NCI-H774 (cell line): ENCODE measurements at places on chromosomes 6 and 20.

GRCh38 chr20:50308513-50309279 lies 118.1 kb downstream of the CEBPB start:
- no peak for DNase-seq

DNA sequence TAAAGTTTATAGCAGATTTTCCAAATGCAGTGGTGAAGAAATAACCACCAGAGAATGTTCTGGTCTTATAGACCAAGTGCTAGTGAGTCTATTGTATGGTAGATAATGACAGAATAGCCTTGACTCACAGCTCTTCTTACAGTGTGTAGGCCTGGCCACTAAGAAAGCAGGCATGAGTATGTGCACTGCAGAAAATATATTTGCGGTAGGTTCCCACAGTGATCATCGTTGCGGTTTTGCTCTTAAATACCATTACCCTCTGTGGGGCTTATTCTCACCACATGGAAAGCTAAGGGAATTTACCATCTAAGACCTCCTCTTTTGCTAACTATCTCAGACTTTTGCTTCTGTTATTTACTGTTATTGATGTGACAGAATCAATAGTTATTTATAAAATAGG lies 212.3 kb upstream of the SYNDIG1 start:
- no peak for DNase-seq

DNA sequence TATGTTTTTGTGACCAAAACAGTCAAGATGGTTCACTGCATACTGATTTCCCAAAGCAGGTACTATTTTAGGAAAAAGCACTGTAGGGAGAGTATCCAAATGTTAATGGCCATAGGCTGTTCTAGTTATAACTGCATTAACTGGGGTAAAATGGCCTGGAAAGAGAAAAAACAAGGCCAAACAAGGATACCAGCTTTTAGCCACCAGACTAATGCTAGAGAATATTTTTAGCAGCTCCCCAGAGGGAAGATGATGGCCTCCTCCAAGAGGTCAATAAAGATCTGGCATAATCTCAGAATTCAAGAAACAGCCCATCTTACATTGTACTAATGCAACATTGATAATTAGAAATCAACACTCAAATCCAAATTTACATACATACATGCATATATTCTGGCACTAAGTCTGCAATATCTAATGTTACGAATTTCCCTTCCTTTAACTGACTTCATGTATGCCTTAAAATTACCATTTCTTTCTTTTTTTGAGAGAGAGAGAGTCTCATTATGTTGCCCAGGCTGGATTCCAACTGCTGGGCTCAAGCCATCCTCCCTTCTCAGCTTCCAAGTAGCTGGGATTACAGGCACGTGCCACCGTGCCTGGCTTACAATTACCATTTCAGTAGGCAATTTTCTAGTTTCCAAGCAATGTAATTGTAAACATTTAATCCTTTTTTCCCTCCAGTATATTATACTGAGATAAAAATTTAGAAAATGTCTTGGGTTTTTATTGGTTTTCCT lies 9.3 kb downstream of the COX7A2 start:
- no peak for DNase-seq

DNA sequence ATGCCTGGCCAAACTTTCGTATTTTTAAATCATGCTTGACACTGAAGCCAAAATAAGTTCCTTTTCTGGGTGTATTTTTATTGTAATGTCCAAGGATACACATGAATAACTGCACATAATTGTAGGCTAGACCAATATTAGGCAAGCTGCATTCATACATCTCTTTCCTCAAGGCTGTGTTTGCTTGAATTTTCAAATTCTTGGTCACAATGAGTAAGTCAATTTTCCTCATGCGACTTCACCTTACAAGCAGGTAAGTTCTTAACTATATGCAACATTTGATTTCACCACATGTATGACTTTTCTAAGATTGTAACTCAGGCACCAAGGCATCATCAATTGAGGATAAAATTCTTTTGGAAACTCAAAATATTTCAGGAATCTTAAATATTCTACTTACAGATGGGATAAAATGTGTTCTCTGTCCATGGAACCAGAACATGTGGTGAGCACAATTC lies 112.4 kb upstream of the ZNF217 start:
- DNase-seq: no peak
